Parietal lobe (tissue), 2 donors: ENCODE measurements at places on chromosomes 1 and 21. TPM values are rescaled to one million over a fixed set of nuclear protein-coding genes. Genes with fewer than 3 reads are reported as not detected.

The SLC1A7 gene
- total RNA-seq = not detected

The BNIPL gene
- total RNA-seq = 0.31 TPM

The CYP2J2 gene
- 0.94 TPM for total RNA-seq

The OR2T34 gene
- not detected for total RNA-seq

The UMODL1 gene
- total RNA-seq = not detected
